Neural progenitor cell (in vitro differentiated cells): ENCODE measurements at places on chromosomes 11 and 22. TPM values are rescaled to one million over a fixed set of nuclear protein-coding genes. Genes with fewer than 3 reads are reported as not detected.

- DNase-seq: no peak
These were observed 489.5 kb downstream of the DLG2 start for GRCh38 chr11:85137597-85137996.

DNA sequence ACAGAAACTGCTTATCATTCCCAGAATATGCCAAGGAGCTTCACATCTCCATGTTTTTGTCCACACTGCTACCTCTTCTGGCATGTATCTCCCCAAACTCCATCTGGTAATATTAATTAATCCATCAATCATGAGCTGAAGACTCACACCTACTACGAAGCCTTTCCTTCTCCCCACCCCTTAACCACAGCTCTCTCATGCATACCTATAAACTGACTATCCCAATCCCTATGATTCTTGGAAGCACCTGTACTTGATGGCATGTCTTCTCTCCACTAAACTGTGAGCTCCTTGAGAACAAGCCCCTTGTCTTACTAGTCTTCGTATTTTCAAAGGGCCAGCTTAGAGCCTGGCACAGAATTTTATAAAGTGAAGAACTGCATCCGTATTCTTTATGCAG lies 47.3 kb downstream of the RELT start:
- DNase-seq: no peak

GRCh38 chr22:40024201-40025061 lies 29.7 kb downstream of the FAM83F start:
- DNase-seq: peak; percentile 93

DNA sequence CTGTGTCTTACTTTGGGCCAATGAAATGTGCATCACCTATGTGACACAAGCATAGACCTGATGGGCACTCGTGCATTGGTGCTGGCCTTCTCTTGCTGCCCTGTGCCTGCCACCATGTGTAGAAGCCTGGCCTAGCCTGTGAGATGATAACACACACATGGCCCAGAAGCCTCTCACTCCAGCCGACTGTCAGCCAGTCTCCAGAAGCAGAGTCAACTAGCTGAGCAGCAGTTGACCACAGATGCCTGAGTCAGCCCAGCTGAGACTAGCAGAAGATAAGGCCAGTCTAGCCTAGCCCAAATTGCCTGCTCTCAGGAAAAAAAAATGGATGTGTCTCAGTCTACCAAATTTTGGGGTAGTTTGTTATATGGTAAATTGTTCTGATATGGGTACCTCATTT lies 46.2 kb downstream of the CSNK2A3 start:
- no peak for DNase-seq

DNA sequence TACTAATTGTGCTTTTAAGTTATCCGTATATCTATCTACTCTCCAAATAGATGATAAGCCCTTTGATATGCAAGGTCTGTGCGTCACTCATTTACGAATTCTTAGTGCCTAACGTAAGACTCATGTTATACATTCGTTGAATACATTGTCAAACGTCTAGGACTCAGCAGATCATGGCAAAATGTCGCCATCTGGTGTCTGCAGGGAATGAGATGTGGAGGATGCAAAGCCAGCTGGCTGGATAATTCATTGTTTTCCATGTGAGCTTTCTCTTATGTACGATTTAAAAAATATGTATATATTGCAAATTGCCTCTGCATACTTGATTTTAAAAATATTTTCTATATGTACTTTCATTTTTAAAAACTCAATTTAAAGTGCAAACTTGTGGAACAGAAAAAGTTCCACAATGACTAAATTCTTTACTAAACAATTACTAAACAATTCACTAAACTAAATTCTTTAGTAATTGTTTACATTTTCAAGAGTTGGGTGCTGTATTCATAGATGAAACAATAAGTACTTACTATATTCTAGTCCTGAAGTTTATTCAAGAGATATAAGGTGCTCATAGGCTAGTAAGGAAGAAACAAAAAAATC lies 33.8 kb downstream of the ZNF202 start:
- peak; percentile 79 for DNase-seq

DNA sequence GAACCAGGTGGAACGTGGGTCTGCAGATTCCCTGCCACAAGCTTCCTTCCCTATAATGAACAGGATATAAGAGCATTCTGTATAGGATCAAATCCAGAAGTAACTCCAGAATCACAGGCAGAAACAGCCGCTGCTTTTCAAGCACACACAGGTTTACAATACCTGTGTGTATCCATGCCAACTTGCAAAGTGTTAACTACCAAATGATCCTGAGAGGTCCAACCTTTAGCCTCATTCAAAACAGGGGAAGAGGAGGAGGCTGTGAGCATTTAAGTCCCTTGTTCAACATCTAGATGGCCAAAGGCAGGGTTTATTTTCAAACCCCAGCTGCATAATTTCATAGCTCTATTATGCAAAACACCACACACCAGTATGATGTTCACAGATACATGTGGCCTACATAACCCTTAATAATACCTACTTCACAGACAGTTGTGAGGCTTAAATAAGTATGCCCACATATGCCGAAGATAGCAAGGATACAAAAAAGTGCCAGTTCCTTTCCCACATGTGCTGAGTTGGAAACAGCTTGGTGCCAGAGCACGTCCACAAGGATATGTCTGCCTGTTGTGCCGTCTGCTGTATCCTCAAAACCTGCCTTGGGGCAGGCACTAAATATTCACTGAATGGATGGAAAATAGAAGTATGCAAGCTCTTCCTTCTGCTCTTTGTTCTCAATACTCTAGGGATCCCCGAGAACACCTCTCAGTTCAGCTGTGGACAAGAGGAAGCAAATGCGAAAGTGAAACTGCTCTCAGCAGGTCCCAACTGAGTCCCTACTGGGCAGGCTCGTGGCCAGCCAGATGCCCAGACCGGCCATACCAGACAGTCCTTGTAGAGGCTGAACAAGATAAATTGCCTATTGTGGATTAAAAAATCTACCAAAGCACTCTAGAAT lies 66.8 kb downstream of the LARGE1 start:
- DNase-seq: peak; percentile 38

- no peak for DNase-seq
These were observed 41.4 kb upstream of the ZBED5 start for GRCh38 chr11:10899121-10899830.

DNA sequence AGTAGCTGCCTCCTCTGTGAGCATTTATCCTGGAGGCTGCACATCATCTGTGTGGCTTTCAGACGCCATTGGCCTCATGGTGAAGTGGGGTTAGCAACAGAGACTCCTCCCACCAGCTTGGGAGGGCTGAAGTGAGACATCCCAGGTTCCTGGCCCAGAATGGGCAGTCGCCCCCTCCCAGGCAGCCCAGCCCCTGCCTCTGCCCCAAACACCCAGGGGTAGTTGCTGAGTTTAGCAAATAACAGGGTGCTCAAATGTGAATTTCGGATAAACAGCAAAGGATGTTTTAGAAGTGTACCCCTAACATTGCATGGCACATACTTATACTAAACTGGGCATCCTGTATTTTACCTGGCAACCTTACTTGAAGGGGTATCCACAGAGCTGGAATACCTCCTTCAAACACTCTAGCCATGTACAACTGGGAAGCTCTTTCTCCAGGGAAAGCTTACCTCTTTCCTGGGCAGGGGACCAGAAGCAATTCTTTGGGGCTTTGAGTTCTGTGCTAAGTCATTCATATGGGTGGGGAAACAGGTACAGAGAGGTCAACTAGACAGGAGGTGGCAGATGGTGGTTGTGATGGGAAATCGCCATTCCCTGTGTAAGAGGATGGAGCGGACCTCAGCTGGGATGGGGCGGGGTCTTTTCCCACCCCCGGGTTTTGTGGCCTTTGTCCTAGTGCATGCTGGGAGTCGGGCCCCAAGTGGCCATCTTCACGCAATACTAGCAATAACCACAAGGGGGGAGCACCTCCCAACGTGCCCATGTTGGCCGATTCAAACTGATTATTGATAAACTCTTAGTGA lies 19.3 kb downstream of the MTFP1 start:
- DNase-seq: peak; percentile 82

GRCh38 chr11:19683862-19684491 lies 28.7 kb upstream of the NAV2 start:
- DNase-seq: no peak

CST6 gene
- total RNA-seq: 0.50 TPM in 1 of 2 replicates, not detected in the other

OR10D3 gene
- total RNA-seq: not detected in 2 replicates

SYT13 gene
- 8.6 and 9.0 TPM in 2 replicates for total RNA-seq

MMP8 gene
- not detected in 2 replicates for total RNA-seq
